Anterior cingulate cortex (tissue), 58 donors: ENCODE measurements at places on chromosomes 7 and 10.

- DNase-seq: no peak
These were observed 15.0 kb downstream of the ZCCHC24 start for GRCh38 chr10:79430325-79430905.

DNA sequence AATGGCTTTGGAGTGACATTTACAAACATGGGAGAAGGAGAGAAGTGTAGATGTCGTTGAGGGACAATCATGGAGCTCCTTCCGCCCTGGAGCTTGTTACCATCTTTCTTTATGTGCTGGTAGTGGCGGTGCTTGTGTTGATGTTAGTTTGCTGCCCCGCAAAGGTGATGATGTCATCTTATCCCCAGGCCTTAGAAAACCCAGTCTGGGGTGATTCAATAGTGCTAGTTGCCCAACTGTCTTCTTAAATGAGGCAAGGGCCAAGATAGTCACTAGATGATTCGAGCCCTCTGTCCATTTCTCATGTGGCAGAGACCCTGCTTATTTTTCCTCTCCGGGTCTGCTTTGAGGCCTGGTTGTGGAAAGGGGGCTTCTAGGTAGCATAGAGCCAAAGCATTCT, 277.4 kb downstream of the CCSER2 start:
- no peak for DNase-seq

- no peak for DNase-seq
These were observed 46.5 kb upstream of the C10orf71 start for GRCh38 chr10:49252313-49253034.

DNA sequence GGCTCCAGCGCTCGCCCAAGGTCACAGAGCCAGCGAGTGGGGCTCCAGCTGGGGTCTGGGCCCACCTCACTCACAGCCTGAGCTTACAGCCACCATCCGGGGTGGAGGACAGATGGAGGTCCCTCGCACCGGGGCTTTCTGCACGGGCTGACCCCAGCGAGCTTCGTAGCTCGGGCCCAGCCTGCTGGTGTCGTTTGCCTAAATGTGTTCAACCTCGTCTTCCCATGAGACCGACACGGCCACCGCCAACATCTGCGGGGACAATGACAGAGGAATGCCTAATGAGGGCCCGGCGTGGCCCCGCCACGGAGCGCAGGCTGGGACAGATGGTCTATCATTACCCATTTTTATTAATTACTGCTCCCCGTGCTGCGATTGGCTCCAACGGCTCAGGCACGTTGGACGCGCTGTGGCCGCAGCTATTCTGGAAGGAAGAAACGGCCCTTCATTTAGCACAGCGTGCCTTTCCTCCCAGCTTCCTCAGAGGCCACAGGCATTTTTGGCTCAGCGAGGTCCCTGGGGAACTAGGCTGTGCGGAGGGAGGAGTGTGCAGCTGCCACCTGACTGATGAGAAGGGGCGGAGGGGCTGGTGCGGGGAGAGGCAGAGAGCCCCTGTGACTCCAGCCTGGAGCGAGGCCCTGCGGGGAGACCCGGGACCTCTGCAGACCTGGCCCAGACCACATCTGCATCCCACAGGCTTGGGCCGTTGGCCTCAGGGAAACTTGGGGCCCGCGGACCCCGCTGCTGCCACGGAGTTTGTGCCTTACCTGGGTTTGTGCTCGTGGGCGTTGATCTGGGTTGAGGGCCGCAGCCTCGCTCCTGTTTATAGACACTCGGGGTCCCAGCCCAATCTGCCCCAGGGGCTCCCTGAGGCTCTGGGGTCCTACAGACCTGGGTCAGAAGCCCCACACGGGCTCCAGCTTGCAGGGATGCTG, 22.9 kb upstream of the ELFN1 start:
- no peak for DNase-seq

DNA sequence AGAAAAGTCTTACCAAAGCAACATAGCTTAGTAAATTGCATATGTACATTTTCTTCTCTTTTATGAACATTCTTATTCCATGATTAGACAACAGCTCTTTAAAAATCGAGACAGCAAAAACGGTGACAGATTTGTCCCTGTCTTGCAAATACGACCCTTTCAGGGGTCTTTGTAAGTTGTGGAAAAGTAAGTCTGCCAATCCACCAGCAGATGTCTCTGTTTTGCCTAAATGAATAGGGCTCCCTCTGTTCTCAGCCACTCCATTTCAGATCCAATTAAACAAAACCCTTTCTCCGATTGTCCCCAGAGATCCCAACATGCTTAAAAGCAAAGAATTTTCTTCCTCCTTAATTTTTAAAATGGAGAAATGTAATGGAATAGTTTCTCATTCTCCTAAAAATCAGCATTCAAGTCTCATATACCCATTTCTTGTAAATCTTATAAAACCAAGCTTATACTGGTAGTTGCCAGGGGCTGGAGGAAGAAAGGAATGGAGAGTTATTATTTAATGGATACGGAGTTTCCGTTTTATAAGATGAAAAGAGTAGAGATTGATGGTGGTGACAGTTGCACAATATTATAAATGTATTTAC, 61.0 kb upstream of the NFE2L3 start:
- DNase-seq: peak; percentile 28

DNA sequence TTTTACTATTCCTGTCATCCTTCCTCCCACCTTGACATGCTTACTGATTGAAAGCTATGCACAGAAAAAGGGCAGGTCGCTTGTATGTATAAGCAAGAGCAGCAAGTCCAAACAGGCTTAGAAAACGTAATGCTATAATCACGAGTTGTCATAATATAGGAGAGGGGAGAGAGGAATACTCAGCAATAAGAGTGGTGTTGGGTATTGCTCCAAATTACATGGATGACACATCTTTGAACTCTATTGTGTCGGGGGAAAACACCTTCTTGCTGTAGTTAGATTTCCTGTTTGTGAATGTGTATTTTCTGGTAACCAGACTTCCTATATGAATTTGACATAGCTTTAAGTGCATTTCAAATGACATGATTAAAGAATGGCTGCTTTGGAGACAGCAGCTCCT, 7.5 kb downstream of the MET start:
- DNase-seq: no peak

DNA sequence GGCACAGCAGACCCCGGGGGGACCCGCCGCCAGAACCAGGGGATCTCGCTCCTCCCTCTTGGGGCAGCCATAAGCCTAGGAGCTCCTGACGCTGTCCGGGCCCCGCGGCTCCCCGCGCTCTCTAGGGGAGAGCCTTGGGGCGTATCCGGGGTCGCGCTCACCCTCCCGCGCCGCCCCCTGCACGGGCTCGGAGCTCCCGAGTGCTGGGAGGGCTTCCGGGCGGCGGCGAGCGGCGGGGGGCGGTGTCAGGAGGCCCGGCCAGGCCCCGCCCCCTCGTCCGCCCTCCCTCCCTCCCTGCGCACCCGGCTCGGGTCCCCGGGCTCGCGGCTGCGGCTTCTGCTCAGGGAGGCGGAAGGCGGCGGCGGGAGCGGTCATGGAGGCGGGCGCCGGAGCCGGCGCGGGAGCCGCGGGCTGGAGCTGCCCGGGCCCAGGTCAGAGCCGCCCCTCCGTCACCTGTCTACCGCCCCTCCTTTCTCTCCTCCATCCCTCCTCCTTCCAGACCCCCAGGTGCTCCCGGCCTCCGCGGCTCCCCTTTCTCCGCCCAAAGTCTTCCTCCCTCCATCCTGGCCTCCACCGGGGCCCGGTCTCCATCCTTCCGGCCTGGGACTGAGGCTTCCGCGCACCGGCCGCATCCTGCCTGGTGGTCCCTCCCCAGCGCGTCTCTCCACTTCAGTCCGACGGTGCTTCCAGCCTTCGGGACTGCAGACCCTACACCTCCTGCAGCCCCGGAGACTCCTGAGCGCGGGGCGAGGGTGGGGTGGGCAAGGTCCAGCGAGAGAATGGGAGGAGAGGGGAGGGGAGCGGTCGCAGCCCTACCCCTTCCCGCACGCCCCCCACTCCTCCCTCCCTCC, at the start of gene CCDC136:
Gene CCDC136, plus strand, starts transcription at position 848 of the 851 bp plus-strand sequence. CDS start 444 bp downstream, outside the sequence.
- DNase-seq: peak; percentile 57

- DNase-seq: no peak
These were observed 175.3 kb downstream of the RAPGEF5 start for GRCh38 chr7:22181663-22182062.

- no peak for DNase-seq
These were observed 105.6 kb downstream of the CTBP2 start for GRCh38 chr10:125054669-125055268.

GRCh38 chr7:83486536-83486935, 162.4 kb downstream of the SEMA3E start:
- no peak for DNase-seq

- DNase-seq: no peak
These were observed 66.9 kb downstream of the GATA3 start for GRCh38 chr10:8121201-8121890.

DNA sequence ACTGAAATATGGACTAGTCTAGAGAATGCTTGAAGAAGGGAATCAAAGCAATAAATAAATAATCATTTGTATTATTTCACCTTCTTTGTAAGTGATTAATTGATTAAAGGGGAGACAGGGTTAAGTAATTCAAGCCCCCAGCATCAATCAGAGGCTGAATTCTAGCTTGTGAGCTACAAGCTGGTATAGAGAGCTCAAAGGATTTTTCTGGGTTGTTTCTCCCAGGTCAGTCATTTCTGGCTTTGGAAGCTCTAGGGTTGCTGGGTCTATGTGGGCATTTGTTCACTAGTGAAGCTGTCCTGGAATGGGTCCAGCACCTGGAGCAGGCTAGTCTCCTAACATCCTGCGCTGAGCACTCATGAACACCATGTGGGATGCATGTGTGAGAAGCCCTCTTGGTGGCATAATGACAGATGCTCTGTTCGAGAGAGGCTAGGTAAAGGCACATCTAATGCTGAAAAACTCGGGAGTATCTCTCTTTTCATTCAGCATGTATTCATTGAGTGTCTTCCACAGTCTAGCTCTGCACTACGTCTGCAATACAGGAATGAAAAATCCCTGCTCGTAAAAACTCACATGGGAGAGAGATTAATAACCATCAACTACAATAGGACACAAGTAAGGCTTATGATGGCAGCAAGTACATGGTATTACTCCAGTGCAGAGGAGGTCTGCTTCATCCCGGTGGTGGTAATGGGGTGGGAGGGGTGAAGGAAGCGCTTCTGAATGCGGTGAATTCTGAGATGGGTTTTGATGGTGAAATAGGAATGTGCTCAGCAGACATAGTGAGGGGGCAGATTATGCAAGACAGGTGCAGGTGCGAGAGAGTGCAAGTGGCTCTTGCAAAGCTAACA, 68.0 kb upstream of the NRP1 start:
- no peak for DNase-seq

GRCh38 chr7:138338361-138338760, 121.7 kb upstream of the TRIM24 start:
- DNase-seq: no peak

DNA sequence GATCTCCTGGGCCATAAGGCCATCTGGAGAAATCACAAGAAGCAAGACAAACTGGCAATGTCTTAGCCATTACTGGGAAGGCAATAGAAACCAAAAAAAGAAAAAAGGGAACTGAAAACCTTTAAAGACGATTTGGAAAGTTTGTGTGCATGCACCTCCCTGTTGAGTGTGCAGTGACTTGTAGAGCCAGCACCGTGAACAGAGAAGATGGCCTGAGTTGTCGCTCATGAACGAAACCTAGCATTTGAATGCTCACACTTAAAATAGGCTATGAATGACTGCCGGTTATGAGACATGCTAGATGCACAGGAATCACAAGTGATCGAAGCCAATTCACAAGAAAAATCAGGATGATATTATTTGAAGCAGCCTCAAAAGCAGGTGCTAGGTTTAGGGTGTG, 151.3 kb upstream of the ADO start:
- no peak for DNase-seq

DNA sequence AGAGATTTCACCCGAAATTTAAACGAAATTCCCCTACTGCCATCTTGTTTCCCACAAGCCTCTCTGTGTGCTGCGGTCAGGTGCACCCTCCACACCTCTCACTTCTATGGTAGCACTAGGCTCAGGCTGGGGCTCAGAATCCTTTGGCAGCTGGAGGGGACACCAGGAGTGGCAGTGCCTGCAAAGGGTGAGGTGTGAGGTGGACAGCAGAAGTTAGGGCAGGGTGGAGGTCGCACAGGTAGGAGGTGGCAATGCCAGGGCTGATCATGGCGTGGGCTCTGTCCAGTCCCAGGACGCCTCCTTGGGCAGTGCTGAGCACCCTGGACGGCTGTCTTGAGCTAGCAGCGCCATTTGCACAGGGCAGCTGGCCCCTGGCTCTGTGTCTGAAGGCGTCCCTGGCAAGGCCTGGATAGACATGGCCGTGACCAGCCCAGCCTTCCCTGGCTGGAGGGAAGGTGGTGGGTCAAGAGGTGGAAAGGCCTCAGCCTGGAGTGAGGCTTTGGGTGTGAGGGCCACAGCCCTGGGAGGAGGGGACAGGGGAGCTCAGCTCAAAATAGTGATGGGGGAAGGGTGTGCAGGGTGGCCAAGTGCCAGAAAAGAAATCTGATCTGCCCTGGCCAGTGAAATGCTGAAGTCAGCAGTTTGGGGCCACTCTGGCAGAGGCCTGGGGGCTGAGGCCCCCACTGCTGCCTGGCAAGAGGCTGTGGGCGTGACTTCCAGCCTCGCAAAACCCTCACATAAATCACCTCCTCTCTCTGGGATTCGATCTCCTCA, 40.0 kb downstream of the ZCCHC24 start:
- no peak for DNase-seq

DNA sequence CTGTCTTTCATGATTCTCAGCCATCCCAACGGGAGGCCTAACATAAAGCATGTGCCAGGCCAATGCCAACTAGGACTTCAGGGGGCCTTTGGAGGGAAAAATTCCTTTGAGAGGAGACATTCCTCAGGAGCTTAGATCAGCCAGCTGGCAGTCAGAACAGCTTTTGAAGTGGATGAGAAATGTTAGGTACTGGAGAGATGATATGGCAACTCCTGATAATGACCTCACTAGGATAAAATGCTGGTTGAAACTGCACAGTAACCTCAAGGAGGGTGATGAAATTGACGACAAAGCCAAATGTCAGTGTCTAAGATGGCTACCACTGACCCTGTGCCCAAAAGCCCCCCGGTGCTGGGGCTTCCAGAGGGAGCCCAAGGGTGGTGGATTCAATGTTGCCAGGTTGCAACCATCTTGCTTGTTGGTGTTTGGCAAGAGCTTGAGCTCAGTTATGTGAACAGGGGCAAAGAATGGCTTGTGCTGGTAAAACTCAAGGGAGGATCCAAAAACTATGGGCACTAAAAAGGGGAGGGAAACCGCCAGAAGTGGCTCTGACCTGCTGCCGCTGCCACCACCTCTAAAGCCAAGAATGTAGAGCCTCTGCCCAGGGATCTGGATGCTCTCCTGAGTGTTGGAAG, 121.2 kb downstream of the UBE2H start:
- no peak for DNase-seq

- DNase-seq: no peak
These were observed 330.4 kb upstream of the SEMA3A start for GRCh38 chr7:84524714-84525694.

GRCh38 chr7:69735582-69735981, 137.3 kb downstream of the AUTS2 start:
- DNase-seq: no peak

DNA sequence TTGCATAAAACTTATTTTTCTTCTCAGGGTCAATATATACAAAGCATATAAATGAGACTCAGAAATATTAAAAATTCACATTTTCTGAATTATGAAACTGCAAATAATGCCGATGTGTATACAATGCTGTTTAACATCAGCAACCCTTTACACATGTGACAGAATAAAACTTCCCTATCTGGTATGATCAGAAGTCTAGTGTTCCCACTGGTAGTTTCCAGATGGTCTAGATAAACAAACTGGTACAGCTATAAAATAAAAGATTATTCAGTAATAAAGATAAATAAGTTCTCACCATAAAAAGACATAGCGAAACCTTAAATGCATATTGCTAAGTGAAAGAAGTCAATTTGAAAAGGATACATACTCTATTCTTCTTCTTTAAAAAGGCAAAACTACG, 7.9 kb downstream of the POLR1F start:
- no peak for DNase-seq
